ENCODE measurements at places on chromosomes 5 and 9.

DNA sequence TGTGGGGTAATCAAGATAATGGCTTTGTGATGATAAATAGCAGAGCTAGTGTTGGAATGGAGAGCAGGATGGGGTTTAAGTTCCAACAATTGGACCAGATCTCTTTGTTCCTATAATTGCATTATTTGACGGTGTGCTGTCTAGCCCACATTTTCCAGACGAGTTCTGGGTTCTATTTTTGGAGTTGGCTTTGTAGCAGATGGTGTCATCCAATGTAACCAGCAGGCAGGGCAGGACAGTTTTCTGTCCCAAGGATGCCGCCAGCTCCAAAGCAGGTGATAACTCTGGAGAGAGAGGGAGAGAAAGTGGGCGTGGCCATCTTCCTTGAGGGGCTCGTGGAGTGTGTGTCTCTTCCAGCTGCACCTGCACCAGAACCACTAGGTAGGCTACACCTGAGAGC lies 251.3 kb downstream of the KIF4B start:
- no peak for DNase-seq

- DNase-seq = peak; percentile 74
These were observed 18.5 kb upstream of the ERMP1 start for GRCh38 chr9:5851445-5851844.

DNA sequence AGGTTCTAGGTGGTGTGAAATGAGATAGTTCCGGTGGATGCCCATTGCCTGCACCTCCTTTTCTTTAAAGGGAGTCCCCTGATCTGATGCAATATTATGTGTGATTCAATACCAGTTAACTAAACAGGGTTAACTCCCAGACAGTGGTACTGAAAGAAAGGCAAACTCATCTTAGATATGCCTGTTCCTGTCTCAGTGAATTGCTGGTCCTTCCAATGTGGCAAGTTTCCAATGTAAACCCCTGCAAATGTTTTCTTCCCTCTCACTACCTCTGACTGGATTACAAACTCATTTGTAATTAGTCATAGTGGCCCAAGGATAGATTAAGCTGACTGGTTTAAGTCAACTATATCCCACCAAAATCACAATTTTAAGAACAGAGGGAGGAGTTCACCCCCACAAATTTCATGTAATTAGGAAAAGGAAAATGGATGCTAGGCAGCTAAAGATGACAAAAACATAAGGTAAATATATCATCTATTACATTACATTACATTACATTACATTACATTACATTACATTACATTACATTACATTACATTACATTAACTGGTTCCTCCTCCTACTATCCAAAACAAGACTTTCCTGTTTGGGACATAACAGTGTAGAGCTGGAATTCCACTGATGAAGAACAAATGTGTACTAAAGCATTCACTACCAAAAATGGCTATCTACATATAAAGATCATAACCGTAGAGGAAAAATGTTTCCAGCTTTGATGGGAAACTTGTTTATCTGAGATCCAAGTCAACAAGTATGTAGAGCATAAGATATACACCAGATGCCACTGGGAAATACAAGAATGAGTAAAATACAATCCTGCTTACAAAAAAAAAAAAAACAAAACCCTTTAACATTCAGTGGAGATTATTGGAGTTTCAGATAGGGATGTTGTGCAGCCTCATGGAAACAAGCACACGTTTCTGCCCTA lies 121.5 kb upstream of the SNX2 start:
- peak; percentile 67 for DNase-seq

DNA sequence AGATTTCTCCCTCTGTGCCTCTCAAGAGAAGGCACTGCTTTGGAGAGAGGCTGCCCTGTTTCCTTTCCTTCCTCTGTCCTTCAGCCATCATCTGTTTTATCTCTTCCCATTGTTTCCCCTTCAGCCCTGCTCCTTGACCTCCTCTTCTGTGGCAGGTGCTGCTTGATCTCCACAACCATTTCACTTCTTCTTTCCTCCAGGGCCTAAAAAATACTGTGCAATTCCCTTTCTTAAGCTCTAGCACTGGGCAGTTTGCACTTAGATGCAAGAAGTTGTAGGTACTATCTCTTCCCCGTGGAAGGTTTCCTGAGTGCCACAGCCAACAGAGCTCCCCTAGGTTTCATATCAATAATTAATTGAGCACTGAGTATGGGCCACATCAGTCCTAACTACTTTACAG lies 8.8 kb upstream of the ADRB2 start:
- DNase-seq = no peak

DNA sequence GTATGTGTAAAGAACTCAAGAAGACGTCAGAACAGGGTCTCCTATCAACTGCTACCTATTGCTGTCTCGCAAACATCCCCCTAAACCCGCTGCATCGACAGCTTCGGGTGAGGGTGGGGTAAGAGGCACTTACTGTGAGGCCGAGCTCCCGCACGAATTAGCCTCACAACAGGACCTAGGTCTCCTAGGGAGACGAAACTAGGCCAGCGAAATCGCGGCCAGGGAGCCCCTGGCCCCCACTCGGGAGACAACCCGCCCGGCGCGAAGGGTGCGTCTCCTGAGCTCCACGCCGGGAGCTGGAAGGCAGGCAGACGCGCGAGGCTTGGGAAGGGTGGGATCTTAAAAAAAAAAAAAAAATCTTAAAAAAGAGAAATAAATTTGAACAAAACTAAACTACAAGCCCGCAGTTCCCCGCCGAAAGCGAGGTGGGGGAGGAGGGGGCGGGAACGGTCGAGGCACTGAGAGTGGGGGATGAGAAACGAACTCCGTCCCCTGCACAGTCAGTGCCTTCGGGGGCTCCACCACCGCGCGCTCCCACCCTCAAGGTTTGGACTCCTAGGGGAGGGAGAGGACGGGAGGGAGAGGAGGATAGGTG lies 33.0 kb upstream of the NFIB start:
- DNase-seq = no peak

- DNase-seq = no peak
These were observed 3.3 kb upstream of the FOXB2 start for GRCh38 chr9:77016121-77016525.

GRCh38 chr9:6072865-6073264 lies 57.4 kb upstream of the RANBP6 start:
- DNase-seq = no peak

DNA sequence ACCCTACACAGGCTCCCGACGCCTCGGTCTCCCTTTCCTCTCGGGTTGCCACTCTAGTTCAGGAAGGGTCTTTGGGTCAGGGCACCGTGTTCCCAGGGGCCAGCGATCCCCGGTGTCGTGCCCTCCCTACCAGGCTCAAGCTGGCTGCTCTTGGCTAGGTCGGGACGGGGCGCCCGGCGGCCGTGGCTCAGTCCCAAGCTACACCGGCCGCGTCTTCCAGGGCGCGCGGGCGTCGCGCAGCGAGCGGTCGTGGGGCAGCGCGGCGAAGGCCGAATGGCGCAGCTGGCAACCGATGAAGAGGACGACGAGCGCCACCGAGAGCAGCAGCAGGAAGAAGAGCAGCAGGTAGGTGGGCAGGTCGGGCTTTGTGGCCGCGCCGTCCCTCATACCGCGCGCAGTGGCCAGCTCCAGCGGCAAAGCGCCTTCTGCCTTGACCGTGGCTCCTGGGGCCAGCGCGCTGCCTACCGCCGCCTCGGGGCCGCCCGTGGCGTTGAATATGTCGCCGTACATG lies 892 bp downstream of the SMIM32 start:
- no peak for DNase-seq

- DNase-seq = no peak
These were observed 133.9 kb upstream of the PANK3 start for GRCh38 chr5:168713051-168713450.

- DNase-seq = no peak
These were observed 51.3 kb downstream of the TGFBI start for GRCh38 chr5:136080113-136080482.

DNA sequence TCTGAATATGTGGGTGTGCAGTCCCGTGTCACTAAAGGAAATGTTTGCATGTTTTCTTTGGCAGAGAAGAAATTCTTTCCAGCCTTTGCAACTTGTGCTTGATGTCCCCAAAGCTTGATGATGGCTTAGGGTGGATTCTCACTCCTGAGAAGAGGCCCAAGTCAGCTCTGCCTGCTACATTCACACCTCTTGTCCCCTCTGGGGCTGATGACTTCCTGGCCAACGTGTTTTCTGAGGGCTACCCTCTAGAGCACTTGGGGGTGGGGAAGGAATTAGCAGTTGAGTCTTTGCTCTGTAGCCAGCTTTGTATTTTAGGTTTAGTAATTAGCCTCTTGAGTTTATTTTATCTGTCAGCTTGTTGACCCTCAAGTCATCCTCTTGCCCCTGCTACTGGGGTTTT lies 19.7 kb downstream of the CYSTM1 start:
- no peak for DNase-seq

GRCh38 chr5:146020100-146020499 lies 83.7 kb downstream of the SH3RF2 start:
- no peak for DNase-seq

DNA sequence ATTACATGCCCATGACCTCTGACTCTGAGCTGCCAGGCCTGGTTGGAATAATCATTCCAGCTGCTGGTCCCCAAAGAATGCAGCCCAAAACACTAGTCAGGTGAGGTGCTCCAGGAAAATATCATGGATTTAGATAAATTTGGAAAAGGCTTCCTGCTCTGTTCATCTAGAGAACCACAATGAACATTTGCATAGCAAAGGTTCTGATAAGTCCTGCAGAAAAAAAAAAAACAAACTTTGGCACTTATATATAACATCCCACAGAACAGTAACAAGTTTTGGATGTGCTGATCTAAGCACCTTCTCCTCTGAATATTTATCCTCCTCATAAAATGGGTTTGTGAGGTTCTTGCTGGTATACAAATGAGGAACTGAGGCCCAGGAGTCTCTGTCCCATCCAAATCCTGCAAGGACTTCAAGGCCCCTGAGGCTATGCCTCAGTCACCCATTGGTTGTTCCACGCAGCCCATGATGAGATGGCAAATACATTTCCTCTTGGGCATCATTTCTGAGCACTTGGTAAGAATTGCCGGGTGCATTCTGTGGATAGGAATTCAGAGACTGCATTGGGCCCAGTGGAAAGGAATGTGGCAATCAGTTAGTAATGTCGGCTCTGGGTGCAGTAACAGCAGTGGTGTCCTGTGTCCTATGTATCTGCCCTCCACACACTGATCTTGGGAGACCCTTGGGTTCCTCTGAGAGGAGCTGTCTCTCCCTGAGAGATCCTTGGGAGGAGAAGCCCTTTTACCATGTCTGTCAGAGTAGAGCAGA lies 73.4 kb upstream of the ASS1 start:
- no peak for DNase-seq

DNA sequence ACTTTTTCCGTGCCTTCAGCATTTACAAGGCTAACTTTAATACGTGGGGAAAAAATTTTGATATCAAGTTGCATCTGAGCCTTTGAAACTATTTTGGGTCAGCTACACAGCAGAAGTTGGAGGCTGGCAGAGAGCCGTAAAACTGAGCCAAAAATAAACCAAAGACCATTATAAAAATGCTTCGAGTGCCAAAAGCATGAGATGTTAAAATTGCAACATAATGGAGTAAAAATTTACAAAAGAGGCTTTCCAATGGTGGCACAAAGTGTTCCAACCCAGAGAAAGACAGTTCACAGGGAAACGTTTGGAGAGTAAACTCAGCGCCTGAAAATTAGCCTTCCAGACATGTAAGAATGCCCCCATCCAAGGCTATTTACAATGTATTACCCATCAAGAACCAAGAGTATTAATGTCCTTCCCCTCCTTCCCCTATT lies 190.3 kb downstream of the TLE1 start:
- no peak for DNase-seq

DNA sequence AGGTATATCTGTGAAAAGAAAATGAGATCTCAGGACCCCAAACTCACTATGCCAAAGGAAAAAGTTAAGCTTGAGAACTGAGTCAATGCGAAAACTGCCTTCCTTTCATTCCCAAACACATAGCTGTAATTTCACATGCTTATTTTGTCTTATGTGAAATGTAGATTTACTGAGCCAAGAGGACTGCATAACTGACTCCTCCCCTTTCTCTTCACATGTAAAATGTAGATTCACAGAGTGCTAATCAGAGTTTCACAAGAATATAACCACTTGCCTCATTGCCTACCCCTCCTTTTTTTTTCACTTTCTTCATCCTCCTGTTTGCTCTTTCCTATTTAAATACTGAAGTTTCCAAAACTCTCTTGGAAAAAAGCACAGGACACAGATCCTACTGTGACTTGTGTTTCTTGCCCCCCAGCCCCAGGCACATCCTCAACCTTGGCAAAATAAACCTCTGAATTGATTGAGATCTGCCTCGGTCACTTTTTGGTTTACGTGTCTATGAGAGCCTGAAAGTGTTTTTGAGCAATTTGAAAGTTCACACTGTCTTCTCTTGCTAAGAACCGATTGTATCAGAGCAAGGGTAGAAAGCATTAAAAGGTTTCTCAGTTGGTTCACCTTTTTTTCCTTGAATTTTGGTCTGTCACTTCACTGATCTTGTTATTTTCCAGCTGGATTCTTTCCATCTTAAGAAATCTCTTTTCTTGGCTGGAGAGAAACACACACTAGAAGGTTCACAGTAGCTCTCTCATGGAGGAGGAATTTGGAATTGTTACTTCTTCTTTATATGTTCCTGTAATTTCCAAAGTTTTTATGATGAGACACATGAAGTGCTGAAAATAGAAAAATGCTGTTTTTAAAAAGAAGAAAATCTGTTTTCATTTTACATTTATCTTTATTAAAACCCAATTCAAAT lies 44.8 kb upstream of the SNAPC3 start:
- DNase-seq = no peak

DNA sequence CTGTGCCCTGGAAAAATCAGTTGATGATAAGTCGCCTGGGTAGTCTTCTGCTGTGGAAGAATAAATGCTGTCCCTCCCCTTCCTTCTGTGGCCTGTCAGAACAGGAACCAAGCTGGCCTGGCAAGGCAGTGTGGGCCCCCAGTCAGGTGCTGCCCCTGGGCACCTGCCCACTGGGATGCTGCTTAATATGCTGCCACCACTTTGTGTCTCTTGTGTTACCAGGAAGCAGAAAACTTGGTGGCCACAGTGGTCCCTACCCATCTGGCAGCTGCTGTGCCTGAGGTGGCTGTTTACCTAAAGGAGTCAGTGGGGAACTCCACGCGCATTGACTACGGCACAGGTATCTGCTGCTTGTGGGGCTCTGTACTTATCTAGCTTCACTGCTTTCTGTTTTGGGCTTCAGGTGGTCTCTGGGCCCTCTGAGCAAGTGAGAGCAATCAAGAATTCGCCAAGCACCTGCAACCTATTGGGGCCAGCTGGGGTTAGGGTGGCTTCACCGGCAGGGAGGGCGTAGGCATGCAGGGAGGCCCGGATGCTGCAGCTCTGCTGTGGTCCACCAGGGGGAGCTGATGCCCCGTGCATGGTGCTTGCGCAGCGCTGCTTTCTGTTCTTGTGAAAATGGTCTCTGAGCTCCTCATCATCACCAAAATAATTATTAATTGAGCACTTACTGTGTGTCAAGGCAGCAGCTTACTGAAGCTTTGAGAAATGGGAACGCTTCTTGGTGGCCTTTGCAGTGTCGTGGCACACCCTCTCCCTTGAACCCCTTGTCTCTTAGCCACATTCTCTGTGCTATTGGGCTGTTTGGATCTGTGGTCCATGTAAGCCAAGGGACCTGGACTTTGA lies 20.3 kb downstream of the PTPA start:
- DNase-seq = no peak

GRCh38 chr5:139642213-139642612 lies 5.9 kb upstream of the CXXC5 start:
- no peak for DNase-seq
